NCI-H748 treated with DMSO at 0.1 percent for 48 hours (cell line): ENCODE measurements at places on chromosomes 12 and 14.

- no peak for DNase-seq
Observed at GRCh38 chr12:122501489-122501989, 807 bp upstream of the ZCCHC8 start.

- DNase-seq, result no peak
Observed at GRCh38 chr14:68328509-68328908, 464.4 kb downstream of the ZFP36L1 start.

- no peak for DNase-seq
Observed at GRCh38 chr14:100660882-100661635, 65.6 kb upstream of the DLK1 start.

GRCh38 chr14:59213368-59214315, 25.2 kb downstream of the DAAM1 start:
- peak; percentile 59 for DNase-seq

DNA sequence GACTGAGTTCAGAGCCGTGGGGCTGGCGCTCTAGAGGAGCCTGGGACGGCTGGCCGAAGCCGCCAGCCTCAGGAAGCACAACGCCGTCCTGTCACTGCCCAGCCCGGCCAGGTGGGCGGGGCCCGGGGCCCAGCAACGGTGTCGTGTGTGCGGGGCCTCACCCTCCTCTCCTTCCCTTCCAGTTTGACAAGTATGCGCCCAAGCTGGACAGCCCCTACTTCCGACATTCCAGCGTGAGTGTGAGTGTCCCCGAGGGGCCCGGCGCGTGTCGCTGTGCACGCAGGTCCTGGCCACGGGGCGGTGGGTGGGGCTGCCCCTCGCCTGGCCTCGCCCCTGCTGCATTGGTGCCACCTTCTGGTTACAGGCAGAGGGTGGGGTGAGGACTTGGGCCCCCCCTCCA, 38.3 kb downstream of the LRCOL1 start:
- DNase-seq, result no peak

GRCh38 chr12:102797528-102797927, 119.5 kb downstream of the PAH start:
- DNase-seq, result no peak
